CMK (cell line): ENCODE measurements at places on chromosomes 6 and 20.

DNA sequence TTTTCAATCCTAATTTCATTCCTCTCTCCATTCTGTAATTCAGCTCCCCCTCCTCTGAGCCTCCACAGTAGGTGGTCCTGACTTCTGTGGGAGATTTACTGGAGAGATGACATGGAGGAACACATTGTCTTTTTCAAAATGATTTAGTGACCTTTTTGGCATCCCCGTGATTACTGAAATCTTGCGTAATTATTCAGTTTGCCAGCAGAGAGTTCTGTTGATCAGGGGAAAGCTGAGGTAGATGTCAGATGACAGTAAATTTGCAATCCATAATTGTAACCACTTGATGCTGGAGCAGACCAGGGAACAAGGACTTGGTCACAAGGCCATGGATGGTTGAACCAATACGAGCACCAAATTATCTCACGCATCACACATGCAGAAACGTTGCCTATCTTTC lies 302.2 kb downstream of the TSHZ2 start:
- DNase-seq = no peak

DNA sequence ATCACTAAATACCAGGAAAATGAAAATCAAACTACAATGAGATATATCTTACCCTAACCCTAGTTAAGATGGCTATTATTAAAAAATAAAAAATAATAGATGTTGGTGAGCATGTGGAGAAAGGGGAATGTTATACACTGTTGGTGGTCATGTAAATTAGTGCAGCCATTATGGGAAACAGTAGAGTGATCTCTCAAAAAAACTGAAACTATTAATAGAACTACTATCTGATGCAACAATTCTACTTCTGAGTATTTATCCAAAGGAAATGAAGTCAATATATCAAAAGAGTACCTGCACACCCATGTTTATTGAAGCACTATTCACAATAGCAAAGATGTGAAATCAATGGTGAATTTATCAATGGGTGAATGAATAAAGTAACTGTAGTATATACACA lies 48.6 kb downstream of the HLA-A start:
- DNase-seq = no peak

DNA sequence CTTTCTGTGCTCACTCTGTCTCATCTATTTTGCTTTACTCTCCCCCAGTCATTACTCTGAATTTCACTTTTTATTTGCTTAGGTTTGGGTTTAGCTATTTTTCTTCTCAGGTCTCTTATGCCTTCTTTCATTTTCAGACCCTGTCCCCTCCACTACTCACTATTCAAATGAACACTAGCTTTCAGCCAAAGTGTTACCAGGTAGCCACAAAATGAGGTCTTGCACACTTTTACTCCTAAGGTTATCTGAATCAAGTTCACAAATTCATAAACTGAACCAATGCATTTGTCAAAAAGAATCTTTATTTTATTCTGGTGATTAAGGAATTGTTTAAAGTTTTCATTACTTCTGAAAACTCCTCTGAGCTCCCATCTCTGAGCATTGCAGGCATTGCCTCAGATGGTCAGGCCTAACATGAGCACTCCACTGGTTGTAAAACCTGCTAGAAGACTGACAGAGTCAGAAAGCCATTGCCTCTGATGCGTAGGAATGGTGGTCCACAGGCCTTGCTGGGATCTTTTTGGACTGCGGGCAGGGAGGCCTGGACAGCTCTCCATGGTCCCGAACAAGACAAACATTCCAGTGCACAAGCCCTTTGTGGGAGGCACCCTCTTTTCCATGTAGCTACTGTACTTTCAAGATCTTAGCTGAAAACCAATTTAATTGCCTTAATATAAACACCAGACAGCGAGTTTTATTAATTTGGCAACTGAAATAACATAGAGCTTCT lies 48.5 kb downstream of the FYN start:
- DNase-seq = no peak

DNA sequence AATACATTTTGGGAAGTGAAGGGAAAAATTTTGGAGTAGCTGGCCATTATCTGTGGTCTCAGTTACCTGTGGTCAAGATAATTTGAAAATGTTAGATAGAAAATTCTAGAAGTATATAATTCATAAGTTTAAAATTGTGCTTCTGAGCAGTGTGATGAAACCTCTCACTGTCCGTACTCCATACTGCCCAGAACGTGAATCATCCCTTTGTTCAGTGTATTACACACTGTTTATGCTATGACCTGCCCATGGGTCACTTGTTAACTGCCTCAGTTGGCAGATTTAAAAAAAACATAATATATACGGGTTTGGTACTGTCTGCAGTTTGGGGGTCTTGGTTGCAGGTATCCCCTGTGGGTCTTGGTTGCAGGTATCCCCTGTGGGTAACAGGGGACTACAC lies 4.1 kb upstream of the CALHM5 start:
- no peak for DNase-seq

- no peak for DNase-seq
These were observed 54.3 kb upstream of the NFATC2 start for GRCh38 chr20:51596668-51597388.

- DNase-seq = no peak
These were observed 737.4 kb downstream of the KIF16B start for GRCh38 chr20:15835811-15836210.

- DNase-seq = no peak
These were observed 152.3 kb upstream of the NEDD9 start for GRCh38 chr6:11384531-11385309.

DNA sequence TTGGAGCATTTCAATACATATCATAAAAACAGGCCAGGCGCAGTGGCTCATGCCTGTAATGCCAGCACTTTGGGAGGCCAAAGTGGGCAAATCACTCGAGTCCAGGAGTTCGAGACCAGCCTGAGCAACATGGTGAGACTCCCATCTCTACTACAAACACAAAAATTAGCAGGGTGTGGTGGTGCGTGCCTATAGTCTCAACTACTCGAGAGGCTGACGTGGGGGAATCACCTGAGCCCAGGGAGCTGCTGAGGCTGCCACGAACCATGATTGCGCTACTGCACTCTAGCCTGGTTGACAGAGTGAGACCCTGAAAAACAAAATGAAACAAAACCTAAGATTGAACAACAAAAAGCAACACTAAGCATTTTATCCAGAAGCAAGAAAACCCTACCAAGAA lies 47.2 kb downstream of the BACH2 start:
- DNase-seq = no peak

DNA sequence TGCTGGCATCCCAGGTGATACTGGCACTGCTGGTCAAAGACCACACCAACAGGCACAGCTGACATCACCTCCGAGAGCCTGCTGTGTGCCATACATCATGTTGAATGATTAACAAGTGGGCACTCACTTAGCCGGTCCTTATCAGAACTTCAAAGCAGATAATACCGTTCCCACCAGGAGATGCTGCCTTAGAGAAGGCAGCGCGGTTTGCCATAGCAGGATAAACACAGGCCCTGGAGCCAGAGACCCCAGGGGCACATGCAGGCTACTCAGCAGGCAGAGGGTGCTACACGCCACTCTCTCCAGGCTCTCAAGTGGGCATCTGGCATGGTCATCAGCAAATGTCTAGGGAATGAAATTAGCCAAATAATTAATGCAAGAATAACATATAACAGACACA lies 86.5 kb upstream of the CST7 start:
- DNase-seq = no peak

DNA sequence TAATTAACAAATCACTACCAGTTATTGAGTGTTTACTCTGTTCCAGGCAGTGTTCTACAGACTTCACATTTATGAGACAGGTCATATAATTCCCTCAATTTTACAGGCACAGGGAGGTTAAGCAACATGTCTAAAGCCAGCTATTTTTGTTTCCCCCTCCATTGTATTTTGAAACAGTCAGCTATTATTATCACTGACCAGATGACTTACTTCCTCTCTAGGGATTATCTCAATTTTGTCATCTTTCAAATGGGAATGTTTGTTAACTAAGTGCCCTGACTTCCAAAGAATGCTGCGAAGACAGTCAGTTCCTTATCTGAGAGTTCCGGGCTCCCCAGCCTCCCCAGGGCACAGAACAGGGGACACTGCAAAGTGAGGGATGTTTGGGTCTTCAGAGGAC lies 5.6 kb upstream of the CNPY3 start:
- DNase-seq = no peak
